Forelimb muscle (tissue), 1 donor: ENCODE measurements at places on chromosomes 7 and 10. TPM values are rescaled to one million over a fixed set of nuclear protein-coding genes. Genes with fewer than 3 reads are reported as not detected.

DNA sequence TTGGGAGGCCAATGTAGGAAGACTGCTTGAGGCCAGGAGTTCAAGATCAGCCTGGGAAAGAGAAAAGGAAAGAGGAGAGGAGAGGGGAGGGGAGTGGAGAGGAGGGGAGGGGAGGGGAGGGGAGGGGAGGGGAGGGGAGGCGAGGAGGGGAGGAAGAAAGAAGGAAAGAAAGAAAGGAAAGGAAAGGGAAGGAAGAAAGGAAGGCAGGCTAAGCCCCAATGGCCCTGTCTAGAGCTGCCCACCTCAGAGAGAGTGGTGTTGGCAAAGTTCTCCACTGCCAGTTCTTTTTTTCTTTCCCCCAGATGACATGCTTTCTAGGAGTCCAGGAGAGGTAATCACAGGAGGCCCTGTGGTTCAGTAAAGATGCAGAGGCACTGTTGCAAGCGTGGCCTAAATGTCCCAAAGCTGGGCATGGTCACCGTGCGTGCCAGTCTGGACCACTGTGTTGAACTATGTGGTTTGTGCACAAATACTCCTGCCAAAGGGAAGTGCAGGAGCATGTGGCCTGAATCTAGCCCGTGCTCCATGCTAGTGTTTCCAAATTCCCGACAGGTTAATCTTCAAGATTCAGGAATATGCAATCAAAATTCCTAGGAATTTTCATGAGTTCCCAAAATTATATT is 39.7 kb downstream of the ODAD2 start:
- DNase-seq: no peak

DNA sequence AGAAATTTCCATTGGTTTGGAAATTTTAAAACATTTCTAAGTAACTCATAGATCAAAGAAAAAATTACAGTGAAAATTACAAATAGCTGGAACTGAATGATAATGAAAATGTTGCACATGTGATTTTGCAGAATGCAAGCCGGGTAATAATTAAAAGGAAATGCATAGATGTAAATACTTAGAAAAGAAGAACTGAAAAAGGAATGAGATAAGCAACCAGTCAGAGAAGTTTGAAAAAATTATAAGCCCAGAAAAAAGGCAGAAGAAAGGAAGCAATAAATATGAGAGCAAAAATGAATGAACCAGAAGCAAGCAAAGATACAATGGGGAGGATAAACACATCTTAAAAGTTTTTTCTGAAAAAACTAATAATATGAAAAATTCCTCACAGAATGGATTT is 3.2 kb upstream of the TMEM273 start:
- no peak for DNase-seq

GRCh38 chr7:139232904-139233303 is 1.9 kb downstream of the UBN2 start:
- DNase-seq: no peak

DNA sequence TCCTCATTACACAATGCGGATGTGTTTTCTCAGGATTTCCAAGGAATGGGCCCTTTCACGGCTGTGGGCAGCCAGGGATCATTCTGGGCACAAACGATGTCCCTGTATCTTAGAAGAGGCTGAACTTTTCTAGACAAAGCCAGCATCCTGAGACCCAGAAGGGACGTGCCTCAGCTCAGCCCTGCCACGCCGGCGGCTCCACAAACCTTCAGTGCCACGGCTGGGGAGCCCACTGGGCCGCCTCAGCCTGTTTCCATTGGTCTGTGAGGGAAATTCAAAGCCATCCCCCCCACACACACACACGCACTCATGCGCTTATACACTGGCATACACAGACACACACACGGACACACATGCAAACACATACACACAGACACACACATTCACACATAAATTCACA is 344.9 kb upstream of the MKI67 start:
- DNase-seq: no peak

The TRIM74 gene
- 1.5 TPM for polyA plus RNA-seq

GRCh38 chr10:88254091-88254490 is 329.0 kb downstream of the RNLS start:
- no peak for DNase-seq

The HOGA1 gene
- polyA plus RNA-seq: 0.90 TPM

GRCh38 chr10:78462726-78463228 is 429.1 kb downstream of the RPS24 start:
- DNase-seq: no peak
